ENCODE measurements at places on chromosomes 5 and 9. TPM values are rescaled to one million over a fixed set of nuclear protein-coding genes. Genes with fewer than 3 reads are reported as not detected.

Gene LCN15
- total RNA-seq = not detected

Gene ARRDC3
- total RNA-seq = 38.7 TPM

Gene PHF19
- 75.9 TPM for total RNA-seq

Gene HTR1A
- not detected for total RNA-seq

Gene DMGDH
- 1.8 TPM for total RNA-seq

DNA sequence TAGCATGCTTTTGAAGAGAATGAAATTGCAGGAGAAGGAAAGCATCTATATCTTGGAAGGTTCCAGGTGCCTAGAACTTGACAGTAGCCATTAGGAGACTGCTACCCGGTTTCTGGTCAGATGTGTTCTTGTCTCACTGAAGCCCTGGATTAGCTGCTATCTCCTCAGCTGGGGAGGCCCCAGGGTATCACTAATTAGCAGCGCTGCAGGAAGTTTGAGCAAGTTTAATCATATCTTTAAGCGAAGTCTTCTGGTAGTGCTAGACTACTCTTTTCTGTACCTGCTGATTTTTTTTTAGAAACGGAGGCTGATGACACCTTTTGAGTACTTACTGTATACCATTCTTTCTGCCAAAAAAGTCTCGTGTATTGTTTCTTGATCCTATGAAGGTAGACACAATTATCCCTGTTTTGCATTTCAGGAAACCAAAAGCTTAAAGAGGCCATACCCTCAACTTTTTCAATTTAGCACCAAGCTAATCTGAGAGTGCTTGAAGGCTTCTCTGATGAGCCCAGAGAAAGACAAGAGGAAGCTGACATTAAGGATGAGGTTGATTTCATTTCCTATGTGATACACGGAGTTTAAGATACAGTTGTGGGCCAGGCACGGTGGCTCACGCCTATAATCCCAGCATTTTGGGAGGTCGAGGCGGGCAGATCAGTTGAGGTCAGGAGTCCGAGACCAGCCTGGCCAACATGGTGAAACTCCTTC lies 201.3 kb downstream of the ARHGAP26 start:
- H3K27ac ChIP-seq = no peak overlapping the region
- DNase-seq = no peak
- H3K4me1 ChIP-seq = no peaks in the 10 kb centered on the region
- 0 out of 2 replicates have a peak, but pooled peaks cover 1% of the 10 kb centered on the region for H3K36me3 ChIP-seq
- H3K4me3 ChIP-seq = no peak overlapping the region

DNA sequence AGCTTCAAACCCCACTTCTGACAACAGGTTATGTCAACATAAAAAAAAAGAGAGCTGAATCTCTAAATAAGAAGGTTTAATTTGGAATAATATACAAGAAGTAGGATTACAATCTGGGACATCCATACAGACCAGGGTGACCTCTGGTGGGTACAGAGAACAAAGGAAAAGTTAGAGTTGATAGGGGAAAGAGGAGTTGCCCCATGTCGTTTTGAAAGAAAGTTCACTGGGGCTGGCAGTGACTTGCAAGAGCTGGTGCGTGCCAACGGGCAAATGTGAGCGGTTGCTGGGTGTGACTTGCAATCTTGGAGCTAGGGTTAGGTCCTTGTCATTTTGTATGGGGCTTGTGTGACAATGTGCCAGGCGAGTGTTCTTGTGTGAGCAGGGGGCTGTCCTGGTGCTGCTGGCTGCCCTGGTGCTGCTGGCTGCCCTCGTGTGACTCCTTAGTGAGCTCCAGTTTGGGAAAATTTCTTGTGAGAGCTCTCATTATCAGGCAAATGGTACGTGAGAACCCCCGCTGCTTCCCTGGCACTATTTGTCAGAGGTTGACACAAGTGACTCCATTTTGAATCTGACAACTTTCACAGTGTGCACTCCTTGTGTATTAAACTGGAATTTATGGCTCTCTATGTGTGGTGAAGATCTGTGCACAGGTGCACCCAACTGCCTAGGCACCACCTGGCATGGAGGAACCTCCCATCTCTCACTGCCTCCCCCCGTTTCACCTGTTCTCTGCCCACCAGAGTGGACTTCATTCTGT lies 69.8 kb downstream of the UBE2QL1 start:
- H3K4me3 ChIP-seq = no peak overlapping the region
- H3K27me3 ChIP-seq = no peaks in the 10 kb centered on the region
- no peak overlapping the region for H3K27ac ChIP-seq
- H3K4me1 ChIP-seq = no peaks in the 10 kb centered on the region

- DNase-seq = no peak
- H3K27me3 ChIP-seq = no peaks in the 10 kb centered on the region
- H3K4me3 ChIP-seq = no peak overlapping the region
Measured at GRCh38 chr5:63247651-63248050, 669.0 kb downstream of the LRRC70 start.

DNA sequence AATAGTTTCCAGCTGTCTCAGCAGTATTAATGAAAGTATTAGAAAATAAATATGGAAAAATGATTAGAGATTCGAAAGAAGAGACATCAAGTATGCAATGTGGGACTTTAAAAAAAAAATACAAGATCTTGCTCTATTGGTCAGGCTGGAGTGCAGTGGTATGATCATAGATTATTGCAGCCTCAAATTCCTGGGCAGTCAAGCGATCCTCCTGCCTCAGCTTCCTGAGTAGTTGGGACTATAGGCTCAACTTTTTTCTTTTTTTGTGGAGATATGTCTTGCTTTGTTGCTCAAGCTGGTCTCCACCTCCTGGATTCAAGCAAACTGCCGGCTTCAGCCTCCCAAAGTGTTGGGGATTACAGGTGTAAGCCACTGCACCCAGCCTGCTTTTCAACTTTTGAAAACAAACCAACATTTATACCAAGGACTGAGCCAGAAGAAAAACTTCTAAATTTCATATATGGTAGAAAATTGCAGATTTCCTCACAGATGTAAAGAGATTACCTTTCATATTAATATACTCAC lies 323.1 kb downstream of the ADGRV1 start:
- no peaks in the 10 kb centered on the region for H3K27me3 ChIP-seq
- no peak for DNase-seq
- no peaks in the 10 kb centered on the region for H3K36me3 ChIP-seq

DNA sequence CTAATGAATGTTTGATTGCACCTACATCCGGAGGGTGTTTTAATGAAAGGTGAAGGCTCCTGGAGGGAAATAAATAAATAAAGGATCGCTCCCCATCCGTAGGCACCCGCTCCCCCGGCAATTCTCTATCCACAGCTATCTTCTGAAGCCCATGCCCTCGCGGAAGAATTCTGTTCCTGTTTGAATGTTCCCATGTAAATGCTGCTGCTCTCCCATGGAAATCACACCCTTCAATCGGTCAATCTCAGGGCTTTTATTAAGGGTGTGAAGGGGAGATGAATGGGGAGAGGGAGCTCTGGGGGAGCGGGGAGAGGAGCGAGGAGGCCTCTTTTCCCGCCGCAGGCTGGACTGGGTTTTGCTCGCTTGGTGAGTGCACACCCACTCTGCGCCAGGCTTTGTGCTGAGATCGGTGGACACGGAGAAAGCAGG lies 21.1 kb upstream of the ARAP3 start:
- no peak overlapping the region for H3K4me3 ChIP-seq
- H3K27me3 ChIP-seq = peaks cover 1% of the 10 kb centered on the region
- no peak overlapping the region for H3K27ac ChIP-seq
- DNase-seq = no peak
- no peaks in the 10 kb centered on the region for H3K36me3 ChIP-seq

DNA sequence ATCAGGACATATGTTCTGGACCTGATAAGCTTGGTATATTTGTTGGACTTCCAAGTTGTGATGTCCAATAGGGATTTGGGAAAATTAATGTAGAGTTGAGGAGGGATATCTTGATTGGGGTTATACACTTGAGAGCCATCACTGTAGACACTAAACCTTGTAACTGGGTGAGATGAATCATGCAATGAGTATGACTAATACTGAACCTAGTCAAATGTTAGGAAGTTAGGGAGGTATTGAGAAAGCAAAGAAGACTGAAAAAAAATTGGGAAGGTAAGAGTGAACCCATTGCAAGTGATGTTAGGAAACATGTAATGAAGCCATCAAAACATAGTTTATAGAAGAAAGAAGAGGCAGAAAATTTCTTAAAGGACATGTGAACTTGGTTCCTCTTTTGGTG lies 668.4 kb upstream of the CDH9 start:
- no peaks in the 10 kb centered on the region for H3K36me3 ChIP-seq
- no peaks in the 10 kb centered on the region for H3K4me1 ChIP-seq
- no peak overlapping the region for H3K27ac ChIP-seq
- H3K27me3 ChIP-seq = no peaks in the 10 kb centered on the region
- DNase-seq = no peak

DNA sequence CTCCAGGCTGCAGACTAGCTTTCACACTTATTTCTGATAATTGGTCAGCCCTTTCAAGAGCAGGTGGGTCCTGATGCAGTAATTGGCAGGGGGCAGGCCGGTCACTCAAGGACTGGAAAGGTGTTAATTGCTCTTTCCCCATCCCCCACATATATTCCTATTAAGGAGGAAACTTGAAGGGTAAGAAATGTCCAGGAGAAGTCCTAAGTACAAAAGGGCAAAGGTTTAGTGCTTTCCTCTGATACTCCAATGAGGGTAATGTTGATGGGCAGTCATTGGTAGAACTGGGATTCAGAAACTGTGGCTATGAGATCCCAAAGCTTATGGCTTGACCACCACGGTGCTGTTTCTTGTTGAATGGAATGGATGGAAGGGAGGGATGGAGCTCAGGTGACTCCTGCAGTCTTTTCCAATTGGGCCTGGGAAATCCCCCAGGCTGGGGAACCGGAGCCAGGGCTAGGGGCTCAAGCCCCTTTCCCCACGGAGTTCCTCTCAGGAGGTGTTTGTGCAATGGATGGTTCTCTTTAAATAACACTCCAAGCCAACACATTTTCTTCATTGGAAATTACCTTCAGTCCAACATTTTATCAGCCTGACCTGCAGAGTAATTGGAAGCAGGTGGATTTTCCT lies 103.2 kb upstream of the ALDH1B1 start:
- H3K27ac ChIP-seq = no peak overlapping the region
- no peaks in the 10 kb centered on the region for H3K4me1 ChIP-seq
- no peaks in the 10 kb centered on the region for H3K27me3 ChIP-seq
- H3K4me3 ChIP-seq = no peak overlapping the region
- H3K36me3 ChIP-seq = no peaks in the 10 kb centered on the region

GRCh38 chr5:115785381-115786065 lies 30.9 kb downstream of the CDO1 start:
- no peaks in the 10 kb centered on the region for H3K4me1 ChIP-seq
- no peaks in the 10 kb centered on the region for H3K36me3 ChIP-seq

- H3K36me3 ChIP-seq = no peaks in the 10 kb centered on the region
- H3K27ac ChIP-seq = no peak overlapping the region
- H3K27me3 ChIP-seq = no peaks in the 10 kb centered on the region
- DNase-seq = no peak
- H3K4me3 ChIP-seq = no peak overlapping the region
Measured at GRCh38 chr9:13879011-13879410, 434.9 kb downstream of the NFIB start.

- no peaks in the 10 kb centered on the region for H3K36me3 ChIP-seq
- H3K4me1 ChIP-seq = no peaks in the 10 kb centered on the region
Measured at GRCh38 chr9:110750272-110750671, 81.7 kb downstream of the MUSK start.

- no peaks in the 10 kb centered on the region for H3K36me3 ChIP-seq
- H3K4me1 ChIP-seq = peaks cover 3% of the 10 kb centered on the region
- no peak for DNase-seq
- H3K27me3 ChIP-seq = no peaks in the 10 kb centered on the region
- H3K4me3 ChIP-seq = no peak overlapping the region
Measured at GRCh38 chr5:146753641-146754040, 124.9 kb downstream of the PPP2R2B start.
